ENCODE measurements at places on chromosomes 4 and X.

DNA sequence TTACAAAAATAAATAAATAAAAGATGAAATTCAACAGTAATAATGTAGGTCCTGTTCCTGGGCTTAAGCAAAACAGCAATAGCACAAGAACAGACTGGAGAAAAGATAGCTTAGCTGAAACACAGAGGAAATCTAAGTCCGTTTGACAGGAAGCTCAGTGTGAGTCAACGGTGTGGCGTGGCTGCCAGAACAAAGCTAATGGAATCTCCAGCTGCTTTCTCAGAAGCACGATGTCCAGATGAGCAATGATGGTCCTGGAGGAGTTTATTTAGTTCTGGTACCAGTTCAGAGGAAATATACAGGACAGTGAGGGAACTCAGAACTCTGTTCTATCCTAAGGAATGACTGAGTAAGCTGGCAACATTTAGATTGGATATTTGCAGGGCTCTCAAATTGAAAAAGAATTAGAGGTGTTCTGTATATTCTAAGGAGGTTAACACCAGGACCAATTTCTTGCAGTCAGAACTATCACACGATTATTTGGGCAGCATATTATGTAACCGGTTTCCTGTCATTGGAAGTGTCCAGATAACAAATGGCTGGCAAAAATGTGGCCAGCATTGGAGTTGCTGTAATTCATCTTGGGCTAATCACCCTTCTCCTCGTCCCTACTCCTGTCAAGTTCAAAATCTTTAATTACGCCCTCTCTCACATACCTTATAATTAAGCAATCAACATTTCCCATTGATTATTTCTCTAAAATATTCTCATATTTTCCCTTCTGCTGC is 12.7 kb downstream of the GAB3 start:
- DNase-seq: no peak

DNA sequence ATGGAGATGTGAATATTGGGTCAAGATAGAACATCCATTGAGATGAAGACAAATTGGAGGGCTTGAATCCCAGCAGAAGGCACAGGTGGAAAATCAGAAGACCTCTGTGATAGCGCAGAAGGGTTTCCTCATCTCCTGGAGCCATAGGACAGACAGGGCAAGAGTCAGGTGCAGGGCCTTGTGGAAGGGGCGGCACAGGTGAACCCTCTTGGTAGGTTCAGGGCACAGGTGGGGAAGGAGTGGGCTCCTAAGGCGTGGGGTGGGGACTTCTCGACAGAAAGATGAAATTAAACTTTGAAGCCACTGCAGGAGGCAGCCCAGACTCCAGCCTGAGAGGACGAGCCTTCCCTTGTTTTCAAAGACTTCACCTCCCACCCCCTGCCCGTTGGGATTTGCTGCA is 9.3 kb upstream of the RGS12 start:
- no peak for DNase-seq

DNA sequence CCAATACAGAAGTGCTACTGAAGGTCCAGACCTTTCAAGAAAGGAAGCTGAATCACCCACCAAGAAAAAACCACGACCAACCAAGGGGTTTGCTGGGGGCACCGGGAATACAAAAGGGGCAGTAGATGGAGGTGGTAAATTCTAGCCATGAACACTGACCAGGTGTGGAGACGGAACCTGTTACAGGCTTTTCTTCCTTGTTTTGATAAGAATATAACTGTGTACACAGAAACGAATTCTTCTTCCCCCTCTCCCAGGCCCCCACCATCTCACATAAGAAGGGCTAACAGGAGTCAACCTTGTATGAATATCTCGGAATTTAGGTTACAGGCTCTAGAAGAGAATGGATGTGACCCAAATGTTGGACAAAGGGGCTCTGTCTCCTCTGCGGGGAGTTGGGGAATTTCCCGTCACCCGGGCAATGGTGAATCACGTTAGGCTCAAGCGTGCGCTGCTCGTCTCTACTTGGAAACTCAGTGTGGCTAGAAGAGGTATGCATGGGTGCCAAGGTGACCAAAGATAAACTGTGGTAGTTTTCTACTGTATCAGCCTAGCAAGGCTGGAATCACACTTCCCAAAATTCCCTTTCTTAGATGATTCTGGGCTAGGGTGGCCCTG is 87.0 kb downstream of the AFAP1 start:
- DNase-seq: no peak

- DNase-seq: no peak
Measured at GRCh38 chrX:51158231-51158630, 174.4 kb upstream of the NUDT10 start.

DNA sequence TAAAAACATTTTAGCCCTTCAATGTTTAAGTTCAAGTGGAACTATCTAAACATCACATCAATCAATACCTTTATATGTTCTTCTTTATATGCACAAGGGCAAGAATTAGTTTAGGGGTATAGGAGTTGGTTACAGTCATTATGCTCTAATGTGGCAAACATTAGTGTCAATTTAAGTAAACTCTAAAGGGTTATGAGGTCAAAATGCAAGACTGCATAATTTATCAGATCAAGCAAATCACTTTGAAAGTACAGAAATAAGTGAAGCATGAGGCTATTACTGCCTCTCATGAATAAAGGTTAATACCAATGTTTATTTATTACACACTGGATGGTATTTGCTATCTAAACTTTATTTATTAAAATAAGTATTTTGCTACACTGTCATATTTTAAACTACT is 59.7 kb downstream of the MAB21L2 start:
- DNase-seq: no peak

GRCh38 chr4:18914182-18914581 is 892.6 kb upstream of the LCORL start:
- DNase-seq: no peak

GRCh38 chr4:40881096-40881495 is 131.3 kb downstream of the NSUN7 start:
- DNase-seq: no peak

- no peak for DNase-seq
Measured at GRCh38 chr4:7647186-7647585, 212.5 kb upstream of the PSAPL1 start.

- DNase-seq: no peak
Measured at GRCh38 chr4:3871881-3872833, 106.0 kb downstream of the ADRA2C start.

DNA sequence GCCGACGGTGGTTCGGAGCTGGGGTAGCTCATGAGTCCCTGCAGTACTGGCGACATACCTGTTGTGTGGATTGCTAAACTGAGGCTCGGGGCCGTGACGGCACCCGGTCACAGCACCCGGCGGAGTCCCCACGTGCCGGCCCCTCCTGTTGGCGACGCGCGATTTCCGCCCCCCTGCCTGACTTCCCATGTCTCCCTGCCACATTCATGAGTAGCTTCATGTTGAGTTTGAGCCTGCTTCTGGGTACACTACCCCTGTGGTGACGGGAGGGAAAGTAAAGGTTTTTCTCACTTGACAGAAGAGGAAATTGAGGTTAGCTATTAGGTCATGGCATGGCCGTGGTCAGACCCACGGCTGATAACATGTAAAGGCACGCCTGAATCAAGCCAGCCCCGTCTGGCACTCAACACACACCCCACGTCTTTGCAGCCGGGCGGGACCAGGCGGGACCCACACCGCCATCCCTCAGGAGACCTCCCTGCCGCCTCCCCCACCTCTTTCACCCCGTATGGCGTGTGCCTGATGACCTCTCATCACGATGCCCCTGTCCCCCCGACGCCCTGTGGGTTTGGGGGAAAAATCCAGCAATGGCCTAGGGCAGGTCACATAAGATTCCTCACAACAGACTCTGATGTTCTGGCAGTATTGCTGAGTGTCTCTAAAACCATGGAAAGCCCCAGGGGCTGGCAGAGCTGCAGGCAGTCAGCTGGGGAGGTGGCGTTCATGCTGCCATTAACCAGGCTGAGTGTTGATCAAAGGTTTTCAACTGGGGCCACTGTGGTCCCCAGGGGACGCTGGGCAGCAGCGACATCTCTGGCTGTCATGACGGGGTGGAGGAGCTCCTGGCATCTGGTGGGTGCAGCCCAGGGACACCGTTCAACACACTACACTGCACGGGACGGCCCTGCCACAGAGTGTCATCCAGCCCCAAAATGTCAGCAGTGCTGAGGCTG is 29.2 kb downstream of the P2RY8 start:
- DNase-seq: no peak

- no peak for DNase-seq
Measured at GRCh38 chr4:125486351-125486750, 171.6 kb downstream of the FAT4 start.

DNA sequence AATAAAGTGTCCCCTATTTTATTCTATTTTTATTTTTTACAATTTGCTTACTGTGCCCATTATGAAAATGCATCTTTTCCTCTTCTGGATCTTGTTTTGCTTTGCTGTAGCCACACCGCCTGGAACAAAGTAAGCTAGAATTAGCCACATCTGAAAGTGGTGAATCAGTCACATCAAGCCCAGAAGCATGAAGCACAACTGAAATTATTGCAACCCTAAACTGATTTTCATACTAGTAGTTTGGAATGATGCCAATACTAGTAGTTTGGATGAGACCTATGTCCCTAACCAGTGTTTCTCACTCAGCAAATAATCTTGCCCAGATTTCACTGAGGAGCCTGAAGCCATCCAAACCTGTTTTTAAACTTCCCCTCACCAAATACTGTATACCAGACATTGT is 303.0 kb downstream of the EPHA5 start:
- DNase-seq: no peak

GRCh38 chr4:52244848-52245247 is 193.7 kb downstream of the SPATA18 start:
- no peak for DNase-seq

GRCh38 chrX:128057421-128057820 is 5.2 kb upstream of the ACTRT1 start:
- DNase-seq: no peak

DNA sequence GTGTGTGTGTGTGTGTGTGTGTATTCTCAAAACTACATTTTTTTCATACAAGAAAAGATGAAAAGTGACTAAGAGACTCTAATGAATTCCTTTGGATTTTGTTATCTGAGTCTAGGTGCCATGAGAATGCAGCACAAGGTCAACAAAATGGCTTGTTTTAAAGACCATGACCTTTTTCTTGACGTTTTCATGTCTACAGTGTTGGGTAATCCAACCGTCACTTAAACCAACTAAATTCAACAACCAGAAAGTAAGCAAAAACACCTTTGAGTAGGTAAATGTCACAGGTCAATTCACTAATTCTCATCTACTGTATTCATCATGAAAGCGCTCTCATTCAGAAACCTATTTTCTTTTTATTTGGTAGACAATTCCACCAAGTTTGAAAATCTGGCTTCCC is 3.1 kb downstream of the SMARCA1 start:
- DNase-seq: no peak

DNA sequence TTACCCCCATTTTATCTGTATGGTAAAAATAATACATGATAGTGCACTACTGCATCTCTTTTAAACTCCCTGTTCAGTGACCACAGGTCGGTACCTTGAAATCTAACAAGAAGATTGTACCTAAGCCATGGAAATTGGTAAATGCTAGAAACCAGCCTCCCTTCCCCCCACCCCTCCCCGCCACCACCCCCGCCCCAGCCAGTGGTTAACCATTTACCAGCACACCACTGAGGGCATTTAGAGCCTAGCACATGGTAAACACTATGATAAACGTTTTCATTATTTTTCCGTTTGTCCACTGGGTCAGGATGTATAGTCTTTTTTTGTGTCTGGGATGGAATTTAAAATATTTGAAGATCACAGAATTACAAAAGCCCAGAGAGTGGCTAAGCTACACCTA is 703 bp upstream of the FTSJ1 start:
- DNase-seq: no peak

DNA sequence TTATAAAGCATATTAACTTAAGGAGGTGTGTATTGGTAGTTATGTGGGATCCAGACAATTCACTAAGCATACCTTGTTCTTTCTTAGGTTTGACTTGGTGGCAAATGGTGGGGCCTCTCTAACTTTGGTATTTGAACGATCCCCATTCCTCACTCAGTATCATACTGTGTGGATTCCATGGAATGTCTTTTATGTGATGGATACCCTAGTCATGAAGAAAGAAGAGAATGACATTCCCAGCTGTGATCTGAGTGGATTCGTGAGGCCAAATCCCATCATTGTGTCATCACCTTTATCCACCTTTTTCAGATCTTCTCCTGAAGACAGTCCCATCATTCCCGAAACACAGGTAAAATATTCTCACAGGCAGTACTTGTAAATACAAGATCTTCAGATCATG is 186.4 kb downstream of the DCTD start:
- no peak for DNase-seq

Measured in stimulated activated CD4-positive, alpha-beta T cell treated with anti-CD3 and anti-CD28 coated beads, Interleukin-2, amount 100 ng/mL, for 48 hours (primary cell).